Cardiac septum (tissue), 1 donor: ENCODE measurements at places on chromosomes 13 and 19. TPM values are rescaled to one million over a fixed set of nuclear protein-coding genes. Genes with fewer than 3 reads are reported as not detected.

GRCh38 chr13:112940236-112940635 lies 28.8 kb upstream of the MCF2L start:
- no peak for DNase-seq

- peak; percentile 47 for DNase-seq
Observed at GRCh38 chr19:55027472-55028337, 10.4 kb downstream of the GP6 start.

Gene KCNN4
- 0.43 TPM for total RNA-seq

Gene CASP14
- not detected for total RNA-seq

- DNase-seq = no peak
Observed at GRCh38 chr13:70585109-70585508, 476.9 kb upstream of the KLHL1 start.

Gene TBXA2R
- total RNA-seq = 1.9 TPM

- DNase-seq = no peak
Observed at GRCh38 chr13:114142640-114143490, 10.4 kb upstream of the RASA3 start.

Gene EBI3
- total RNA-seq = not detected
